ENCODE measurements at places on chromosomes 11 and 22. TPM values are rescaled to one million over a fixed set of nuclear protein-coding genes. Genes with fewer than 3 reads are reported as not detected.

ARHGAP20 gene
- 0.21 TPM for total RNA-seq

TMEM184B gene
- total RNA-seq = 14.3 TPM

TRPM5 gene
- 0.10 TPM for total RNA-seq

API5 gene
- 90.0 TPM for total RNA-seq

SYCE3 gene
- total RNA-seq = not detected

SMIM35 gene
- total RNA-seq = 0.21 TPM

XBP1 gene
- 221 TPM for total RNA-seq

POU2AF3 gene
- total RNA-seq = not detected

FAT3 gene
- under 0.01 TPM for total RNA-seq

Measured in mononuclear cell (primary cell).